ENCODE measurements at places on chromosomes 2 and 18. TPM values are rescaled to one million over a fixed set of nuclear protein-coding genes. Genes with fewer than 3 reads are reported as not detected.
A peak's percentile ranks its signal among the peaks of the same experiment; 100 is the strongest.

The VWC2L gene
- total RNA-seq, result not detected

The APCDD1 gene
- total RNA-seq, result not detected

The FBXO11 gene
- 94.4 TPM for total RNA-seq

The PROKR1 gene
- under 0.01 TPM for total RNA-seq

The RPRM gene
- not detected for total RNA-seq

The ORC4 gene
- 18.5 TPM for total RNA-seq

The FAM237A gene
- total RNA-seq, result not detected

The ASB3 gene
- 22.1 TPM for total RNA-seq

The COL4A3 gene
- not detected for total RNA-seq

The SERPINB13 gene
- total RNA-seq, result not detected

The DGUOK gene
- total RNA-seq, result 51.3 TPM

The GALNT13 gene
- total RNA-seq, result 0.25 TPM

The CD302 gene
- 14.4 TPM for total RNA-seq

GRCh38 chr2:129784486-129784885 lies 195.0 kb upstream of the RAB6C start:
- no peak for DNase-seq

DNA sequence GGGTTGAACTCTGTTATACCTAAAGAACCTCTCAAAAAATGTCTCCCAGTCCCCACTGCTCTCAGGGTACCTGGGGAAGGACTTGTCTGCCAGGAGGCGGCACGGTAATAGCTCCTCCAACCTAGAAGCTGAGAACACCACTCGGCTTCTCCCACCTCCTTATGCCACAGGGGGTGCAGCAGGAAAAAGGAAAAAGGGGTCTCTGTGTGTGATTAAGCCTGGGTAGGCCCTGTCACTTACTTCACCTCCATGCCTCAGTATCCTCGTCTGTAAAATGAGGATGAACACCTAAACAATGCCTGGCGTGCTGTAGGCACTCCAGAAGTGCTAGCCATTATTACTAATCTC lies 76.6 kb downstream of the EMX1 start:
- DNase-seq, result no peak

GRCh38 chr2:200399636-200400035 lies 93.1 kb downstream of the SPATS2L start:
- DNase-seq, result no peak

GRCh38 chr18:48951448-48952286 lies 902 bp upstream of the SMAD7 start:
- peak; percentile 94 for DNase-seq

DNA sequence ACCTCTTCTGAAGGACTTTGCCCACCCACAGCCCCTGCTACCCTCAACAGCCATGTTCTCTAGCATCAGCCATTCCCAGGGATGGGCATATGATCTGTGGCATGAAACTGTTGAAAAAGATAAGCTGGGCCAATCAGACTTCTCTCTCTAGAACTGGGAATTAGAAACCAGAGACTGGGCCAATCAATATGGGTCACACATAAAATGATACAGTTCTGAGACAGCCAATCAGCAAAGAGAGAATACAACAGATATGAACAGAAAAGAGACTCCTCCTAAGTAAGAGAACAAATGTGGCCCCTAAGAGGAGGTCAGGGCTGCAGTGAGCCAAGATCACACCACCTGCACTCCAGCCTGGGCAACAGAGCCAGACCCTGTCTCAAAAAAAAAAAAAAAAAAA lies 2.1 kb downstream of the KIDINS220 start:
- DNase-seq, result no peak

DNA sequence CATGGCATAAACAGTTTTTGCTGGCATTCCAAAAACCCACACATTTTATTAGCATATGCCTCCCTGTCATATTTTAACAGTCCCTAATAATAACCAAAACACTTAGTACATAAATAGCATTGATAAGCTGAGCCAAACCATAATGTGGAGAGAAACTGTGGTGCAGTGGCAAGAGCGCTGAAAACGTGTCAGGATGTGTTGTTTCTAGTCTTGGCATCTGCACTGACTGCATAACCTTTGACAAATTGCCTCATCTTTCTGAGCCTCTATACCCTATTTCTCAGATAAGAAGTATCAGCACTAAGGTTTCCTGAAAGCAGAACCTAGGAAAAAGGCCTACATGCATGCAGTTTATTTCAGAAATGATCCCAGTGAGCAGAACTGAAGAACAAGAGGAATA lies 41.4 kb downstream of the RAD51AP2 start:
- no peak for DNase-seq

- no peak for DNase-seq
Observed at GRCh38 chr2:101512993-101513392, 38.1 kb upstream of the RFX8 start.

DNA sequence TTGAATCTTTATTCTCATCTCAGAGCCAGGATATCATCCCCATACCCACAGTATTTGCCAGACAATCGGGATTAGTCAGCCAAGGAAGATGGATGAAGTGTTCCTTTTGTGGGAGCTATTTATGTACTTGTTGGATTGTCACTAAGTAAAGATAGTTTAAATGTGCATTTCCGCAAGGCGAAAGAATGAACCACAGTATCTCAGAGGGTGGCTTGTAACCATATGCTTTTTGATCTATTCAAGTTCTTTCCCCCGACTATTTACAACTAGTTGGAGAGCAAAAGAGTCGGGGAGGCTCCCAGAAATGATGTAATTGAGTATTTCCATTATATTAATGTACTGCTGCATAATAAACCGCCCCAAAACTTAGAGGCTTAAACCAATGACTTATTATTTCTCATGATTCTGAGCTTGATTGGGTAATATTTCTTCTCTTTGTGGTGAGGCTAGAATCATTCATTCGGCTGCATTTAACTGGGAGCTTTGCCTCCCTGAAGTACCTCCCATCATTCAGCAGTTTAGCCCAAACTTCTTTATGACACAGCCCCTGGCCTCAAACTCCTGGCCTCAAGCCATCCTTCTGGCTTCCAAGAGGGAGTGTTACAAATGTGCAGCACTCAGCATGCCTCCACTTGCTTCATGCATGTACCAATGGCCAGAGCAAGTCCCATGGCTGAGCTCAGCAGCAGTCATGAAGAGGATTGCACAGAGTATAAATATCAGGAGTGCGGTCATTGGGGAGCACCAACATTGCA lies 423.7 kb downstream of the METTL4 start:
- no peak for DNase-seq

DNA sequence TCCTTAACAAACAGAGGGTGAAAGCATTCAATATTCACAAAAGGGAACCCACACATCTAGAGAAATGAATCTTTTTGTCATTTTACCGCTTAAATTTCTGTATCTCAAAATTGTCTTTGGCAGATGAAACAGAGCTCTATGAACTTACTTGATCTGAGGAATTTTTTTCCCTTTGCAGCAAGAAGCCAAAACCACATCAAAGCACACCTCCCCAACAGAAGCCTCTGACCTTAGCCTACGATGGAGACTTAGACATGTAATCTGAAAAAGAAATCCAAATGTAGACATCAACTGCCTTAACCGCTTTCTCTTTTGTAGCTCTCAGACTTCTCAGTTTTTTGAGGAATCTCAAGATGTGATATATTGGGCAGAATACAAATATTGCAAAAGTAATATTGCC lies 287.9 kb upstream of the HNMT start:
- DNase-seq, result no peak

DNA sequence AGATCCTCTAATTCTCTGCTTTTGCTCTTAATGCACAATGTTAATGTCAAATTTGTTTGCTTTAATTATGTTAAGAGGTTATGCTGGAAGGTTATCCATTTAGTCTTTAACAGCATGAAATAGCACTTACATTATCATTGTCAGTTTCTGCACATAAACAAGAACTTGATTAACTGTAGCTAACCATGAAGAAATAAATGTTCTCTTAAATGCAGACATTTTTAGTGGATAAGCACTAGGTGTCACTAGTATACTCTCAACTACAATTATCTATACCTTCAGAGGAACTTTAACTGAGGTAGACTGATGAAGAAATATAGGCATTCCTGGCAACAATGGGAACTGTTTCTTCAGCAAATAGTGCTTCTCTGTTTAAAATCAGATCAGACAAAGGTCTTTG lies 178.8 kb upstream of the CHST9 start:
- DNase-seq, result peak; percentile 0

GRCh38 chr2:214310319-214310718 lies 100.5 kb upstream of the VWC2L start:
- no peak for DNase-seq

DNA sequence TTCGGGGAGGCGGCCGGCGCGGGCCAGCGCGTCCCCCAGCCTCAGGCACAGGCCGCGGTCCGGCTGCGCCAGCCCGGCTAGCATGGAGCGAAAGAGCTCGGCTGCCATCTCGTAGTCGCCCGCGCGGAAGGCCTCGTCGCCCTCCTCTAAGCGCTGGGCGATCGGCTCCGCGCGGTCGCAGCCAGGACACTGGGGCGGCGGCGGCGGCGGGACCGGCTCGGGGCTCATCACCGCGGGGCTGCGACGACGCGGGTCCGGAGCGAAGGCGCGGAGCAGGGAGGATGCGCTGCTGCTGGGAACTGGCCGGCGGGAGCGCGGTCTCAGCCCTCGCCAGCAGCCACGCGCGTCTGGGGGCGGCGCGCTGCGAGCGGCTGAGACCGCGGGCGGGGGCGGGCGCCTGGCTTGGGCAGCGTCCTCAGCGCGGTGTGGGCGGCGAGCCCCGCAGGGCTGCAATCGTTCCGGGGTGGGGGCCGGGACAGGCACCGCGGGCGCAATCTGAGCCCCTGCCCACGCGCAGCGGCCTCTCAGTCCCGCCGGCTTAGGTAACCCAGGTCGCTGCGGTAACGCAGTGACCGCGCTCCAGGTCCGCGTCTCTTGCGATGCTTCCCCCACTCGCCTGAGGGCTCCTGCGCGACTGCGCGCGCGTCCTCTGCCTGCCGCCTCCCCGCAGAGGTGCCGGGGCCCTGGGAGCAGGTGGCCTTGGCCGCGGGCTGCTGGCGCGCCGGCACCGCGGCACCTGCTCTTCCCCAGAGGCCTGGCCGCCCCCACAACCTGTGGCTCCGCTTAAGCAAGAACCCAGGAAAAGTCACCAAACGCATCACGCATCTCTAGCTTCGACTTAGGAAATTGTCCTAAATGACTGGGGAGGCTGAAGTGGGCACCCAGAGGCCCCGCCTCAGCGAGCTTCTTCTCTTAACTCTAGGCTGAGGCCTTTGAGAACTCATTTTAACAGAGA lies at the start of gene LONRF2:
Gene LONRF2, minus strand, starts transcription at position 636 of the 955 bp plus-strand sequence. Its CDS starts 408 bp downstream, at position 228.
- DNase-seq, result peak; percentile 3

GRCh38 chr2:109217362-109218086 lies 88.5 kb downstream of the SH3RF3 start:
- DNase-seq, result no peak

GRCh38 chr18:31505156-31505555 lies 7.2 kb downstream of the DSG2 start:
- no peak for DNase-seq

DNA sequence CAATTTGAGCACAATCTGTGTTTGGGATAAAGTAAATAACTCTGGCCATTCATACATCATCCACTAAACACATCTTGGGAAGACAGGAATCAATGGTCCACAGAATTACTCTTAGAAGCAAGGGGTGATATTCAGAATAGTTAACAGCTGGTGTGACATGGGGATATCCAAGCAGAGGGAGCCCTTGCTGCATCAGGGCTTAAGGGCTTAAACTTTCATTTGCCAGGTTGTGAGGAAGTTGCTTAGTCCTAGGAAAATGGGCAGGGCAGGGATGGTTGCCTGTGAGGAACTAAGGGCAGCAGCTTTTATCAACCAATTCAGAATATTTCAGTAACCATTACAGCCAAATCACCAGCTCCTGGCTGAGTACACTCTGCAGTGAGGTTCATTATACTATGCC lies 2.0 kb upstream of the ITGA6 start:
- DNase-seq, result no peak

DNA sequence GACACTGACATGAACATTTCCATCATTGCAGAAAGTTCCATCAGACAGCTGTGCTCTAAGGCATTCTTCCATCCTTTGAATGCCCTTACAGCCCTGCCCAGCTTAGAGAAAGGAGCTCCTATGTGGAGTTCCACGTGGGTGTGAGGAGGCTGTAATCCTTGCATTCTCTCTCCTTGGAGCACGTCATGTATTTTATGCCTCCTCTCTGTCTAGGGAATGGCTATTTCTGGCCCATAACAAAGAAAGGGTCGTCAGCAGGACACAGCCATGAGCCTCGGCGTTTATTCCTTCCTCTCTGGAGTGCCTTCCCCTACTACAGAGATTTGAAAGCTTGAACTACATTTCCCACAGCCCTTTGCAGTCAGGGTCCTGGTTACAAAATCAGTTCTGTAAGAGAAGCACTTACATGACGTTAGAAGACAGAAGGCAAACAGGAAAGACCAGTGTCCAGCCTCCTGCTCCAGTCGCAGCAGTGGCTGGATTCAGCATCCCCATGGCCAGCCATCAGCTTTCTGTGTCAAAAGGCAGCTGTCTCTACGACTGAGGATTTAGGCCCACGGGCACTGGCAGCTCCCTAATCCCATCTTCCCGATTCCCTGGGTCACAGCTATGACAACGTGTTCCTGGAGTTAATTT lies 234.9 kb downstream of the TFCP2L1 start:
- DNase-seq, result no peak

GRCh38 chr2:237556773-237557632 lies 9.4 kb upstream of the PRLH start:
- DNase-seq, result no peak

DNA sequence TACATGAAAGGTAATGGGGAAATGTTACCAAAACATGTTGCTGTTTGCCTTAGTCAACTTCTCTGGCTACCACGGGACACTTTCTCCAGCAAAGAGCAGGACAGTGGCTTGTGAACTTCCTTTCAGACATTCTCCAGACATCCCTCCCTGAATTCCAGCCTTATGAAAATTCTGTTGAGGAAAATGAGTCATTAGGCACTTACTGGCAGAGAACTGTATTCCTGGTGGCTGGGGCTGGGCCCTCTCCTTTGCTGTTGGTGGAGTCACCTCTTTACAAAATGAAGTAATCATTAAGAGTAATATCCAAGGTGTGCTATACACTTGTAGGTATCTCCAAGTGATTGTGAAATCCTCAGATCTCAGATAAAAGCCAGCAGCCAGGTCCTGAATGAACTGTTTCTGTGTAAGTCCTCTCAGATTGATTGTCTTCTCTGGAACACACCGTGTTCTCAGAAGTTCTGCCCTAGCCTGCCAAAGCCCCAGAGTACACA lies 1.3 kb upstream of the FAP start:
- peak; percentile 89 for DNase-seq

GRCh38 chr18:9638886-9639285 lies 24.5 kb upstream of the PPP4R1 start:
- no peak for DNase-seq
